ENCODE measurements at places on chromosomes 7 and 10. TPM values are rescaled to one million over a fixed set of nuclear protein-coding genes. Genes with fewer than 3 reads are reported as not detected.

PRSS37 gene
- total RNA-seq, result 1.2 TPM

GIMAP8 gene
- total RNA-seq, result 0.31 TPM

PDK4 gene
- total RNA-seq, result 0.31 TPM

OPN4 gene
- total RNA-seq, result 0.14 TPM

ITGB8 gene
- 37.5 TPM for total RNA-seq

FIGNL1 gene
- total RNA-seq, result 20.0 TPM

CTTNBP2 gene
- total RNA-seq, result 0.87 TPM

CC2D2B gene
- total RNA-seq, result 0.67 TPM

TRIM50 gene
- total RNA-seq, result not detected

IDI2 gene
- not detected for total RNA-seq

SFTPA1 gene
- 0.38 TPM for total RNA-seq

ABCC2 gene
- total RNA-seq, result 0.41 TPM

SMKR1 gene
- total RNA-seq, result 2.3 TPM

SPOCK2 gene
- total RNA-seq, result 0.66 TPM

GJC3 gene
- total RNA-seq, result 0.29 TPM

PRLHR gene
- 0.21 TPM for total RNA-seq

CPVL gene
- 9.7 TPM for total RNA-seq

RABGEF1 gene
- 17.5 TPM for total RNA-seq

MICU1 gene
- 38.6 TPM for total RNA-seq

HNRNPH3 gene
- 43.5 TPM for total RNA-seq

CUZD1 gene
- 0.67 TPM for total RNA-seq

ALOX5 gene
- 3.0 TPM for total RNA-seq

OR2A12 gene
- total RNA-seq, result 0.09 TPM

CALHM1 gene
- 0.14 TPM for total RNA-seq

WDR86 gene
- total RNA-seq, result 23.3 TPM

FXYD4 gene
- total RNA-seq, result 0.29 TPM

HSPA12A gene
- 34.1 TPM for total RNA-seq

FRAT1 gene
- total RNA-seq, result 3.3 TPM

TBX20 gene
- total RNA-seq, result not detected

PDZD7 gene
- total RNA-seq, result 6.2 TPM

SCART1 gene
- total RNA-seq, result 1.5 TPM

SCIN gene
- 1.4 TPM for total RNA-seq

PHYH gene
- 17.3 TPM for total RNA-seq

PPP1R3C gene
- total RNA-seq, result 10.8 TPM

TRIM74 gene
- 0.41 TPM for total RNA-seq

LRRD1 gene
- 1.00 TPM for total RNA-seq

GATAD1 gene
- 39.3 TPM for total RNA-seq

FAM25A gene
- not detected for total RNA-seq

VPS37D gene
- total RNA-seq, result 4.1 TPM

ACBD7 gene
- 1.6 TPM for total RNA-seq

PBLD gene
- 10.9 TPM for total RNA-seq

IFT22 gene
- total RNA-seq, result 79.8 TPM

ZNF92 gene
- total RNA-seq, result 8.8 TPM

HTR5A gene
- total RNA-seq, result 0.19 TPM

SNX8 gene
- total RNA-seq, result 3.5 TPM
